ENCODE measurements at places on chromosomes 4 and X.
A peak's percentile ranks its signal among the peaks of the same experiment; 100 is the strongest.

DNA sequence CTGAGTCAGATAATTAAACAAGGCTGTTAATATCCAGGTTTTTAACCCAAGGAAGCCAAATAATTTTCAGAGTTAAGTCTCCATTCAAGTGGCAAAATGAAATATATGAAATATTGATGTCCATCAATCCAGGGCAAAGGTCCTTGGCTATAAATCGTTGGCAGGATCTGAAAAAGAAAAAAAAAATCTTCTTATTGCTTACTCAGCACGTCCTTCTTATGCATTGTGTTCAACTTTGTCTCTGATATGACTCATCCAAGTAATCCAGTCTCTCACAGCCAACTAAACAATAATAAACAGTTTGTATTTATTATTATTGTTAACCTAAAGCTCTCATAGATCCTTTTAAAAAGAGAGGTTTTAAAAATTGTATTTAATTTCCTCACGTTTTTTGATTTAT, 851.2 kb downstream of the ADGRL3 start:
- no peak for DNase-seq

- no peak for DNase-seq
Observed at GRCh38 chr4:147094238-147094637, 148.6 kb upstream of the TTC29 start.

DNA sequence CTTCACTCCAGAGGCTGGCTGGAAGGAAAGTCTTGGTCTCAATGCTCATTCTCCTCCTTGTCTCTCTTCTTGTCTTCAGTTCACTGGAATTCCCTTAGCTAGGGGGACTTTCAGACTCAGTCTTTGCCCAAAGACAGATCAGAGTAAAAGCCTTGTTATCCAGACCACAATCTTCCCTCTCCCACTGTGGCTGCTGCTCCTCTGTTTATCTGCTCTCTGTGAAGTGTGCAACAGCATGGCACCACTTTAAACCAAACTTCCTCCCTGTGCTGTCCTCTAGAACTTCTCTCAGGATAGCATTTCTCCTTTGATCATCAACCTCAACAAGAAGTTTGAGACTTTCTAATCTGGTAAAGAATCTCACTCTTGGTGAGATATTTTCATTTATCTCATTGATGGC, 530.1 kb upstream of the SLIT2 start:
- no peak for DNase-seq

GRCh38 chr4:89307446-89308160, at the start of gene GPRIN3:
Gene GPRIN3 (minus strand): TSS chr4:89307800. CDS start chr4:89250110, 57,690 bp downstream.
- no peak for DNase-seq

GRCh38 chrX:10022580-10023245, 55.6 kb downstream of the CLDN34 start:
- no peak for DNase-seq

DNA sequence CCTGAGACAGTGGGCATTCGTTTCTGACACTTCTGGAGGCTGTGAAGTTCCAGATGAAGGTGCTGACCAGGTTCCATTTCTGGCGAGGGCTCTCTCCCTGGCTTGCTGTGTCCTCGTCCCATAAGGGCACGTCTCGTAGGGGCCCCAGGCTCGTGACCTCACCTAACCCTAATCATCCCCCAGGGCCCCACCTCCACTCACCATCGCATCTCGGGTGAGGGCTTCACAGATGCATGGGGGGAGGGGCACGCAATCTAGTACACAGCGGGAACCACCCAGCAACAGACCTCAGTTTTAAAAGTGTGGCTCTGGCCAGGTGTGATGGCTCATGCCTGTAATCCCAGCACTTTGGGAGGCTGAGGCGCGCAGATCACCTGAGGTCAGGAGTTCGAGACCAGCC, 22.1 kb downstream of the PDE6B start:
- no peak for DNase-seq

DNA sequence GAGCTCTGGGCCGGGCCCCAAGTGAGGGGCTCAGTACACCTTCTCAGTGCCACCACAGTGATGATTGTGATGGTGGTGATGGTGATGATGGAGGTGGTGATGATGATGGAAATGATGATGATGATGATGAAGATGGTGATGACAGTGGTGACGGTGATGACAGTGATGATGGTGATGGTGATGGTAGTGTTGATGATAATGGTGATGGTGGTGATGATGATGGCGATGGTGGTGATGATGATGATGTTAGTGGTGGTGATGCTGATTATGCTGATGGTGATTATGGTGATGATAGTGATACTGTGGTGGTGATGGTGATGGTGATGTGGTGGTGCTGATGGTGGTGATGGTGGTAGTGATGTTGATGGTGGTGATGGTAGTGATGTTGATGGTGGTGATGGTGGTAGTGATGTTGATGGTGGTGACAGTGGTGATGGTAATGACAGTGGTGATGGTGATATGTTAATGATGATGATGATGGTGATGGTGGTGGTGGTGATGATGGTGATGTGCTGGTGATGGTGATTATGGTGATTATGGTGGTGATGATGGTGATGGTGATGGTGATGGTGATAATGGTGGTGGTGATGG, 29.9 kb downstream of the HMX1 start:
- no peak for DNase-seq

- no peak for DNase-seq
Observed at GRCh38 chr4:113497154-113497884, 264.2 kb downstream of the CAMK2D start.

GRCh38 chr4:189278597-189279165, 662.0 kb upstream of the FRG1 start:
- DNase-seq: no peak

DNA sequence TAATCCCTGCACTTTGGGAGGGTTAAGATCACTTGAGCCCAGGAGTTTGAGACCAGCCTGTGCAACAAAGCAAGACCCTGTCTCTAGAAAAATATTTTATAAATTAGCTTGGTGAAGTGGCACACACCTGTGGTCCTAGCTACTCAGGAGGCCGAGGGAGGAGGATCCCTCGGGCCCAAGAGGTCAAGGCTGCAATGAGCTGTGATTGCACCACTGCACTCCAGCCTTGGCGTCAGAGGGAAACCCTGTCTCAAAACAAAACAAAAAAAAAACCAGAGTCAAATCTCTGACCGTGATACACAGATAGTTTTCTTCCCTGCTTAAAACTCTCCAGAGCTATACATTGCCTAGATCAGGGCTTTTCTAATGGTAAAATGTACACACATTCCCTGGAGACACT, 53.5 kb downstream of the CHST7 start:
- DNase-seq: no peak

- DNase-seq: no peak
Observed at GRCh38 chr4:94160774-94161173, 46.9 kb upstream of the SMARCAD1 start.

- DNase-seq: no peak
Observed at GRCh38 chr4:68904786-68905185, 46.8 kb downstream of the UGT2A3 start.

DNA sequence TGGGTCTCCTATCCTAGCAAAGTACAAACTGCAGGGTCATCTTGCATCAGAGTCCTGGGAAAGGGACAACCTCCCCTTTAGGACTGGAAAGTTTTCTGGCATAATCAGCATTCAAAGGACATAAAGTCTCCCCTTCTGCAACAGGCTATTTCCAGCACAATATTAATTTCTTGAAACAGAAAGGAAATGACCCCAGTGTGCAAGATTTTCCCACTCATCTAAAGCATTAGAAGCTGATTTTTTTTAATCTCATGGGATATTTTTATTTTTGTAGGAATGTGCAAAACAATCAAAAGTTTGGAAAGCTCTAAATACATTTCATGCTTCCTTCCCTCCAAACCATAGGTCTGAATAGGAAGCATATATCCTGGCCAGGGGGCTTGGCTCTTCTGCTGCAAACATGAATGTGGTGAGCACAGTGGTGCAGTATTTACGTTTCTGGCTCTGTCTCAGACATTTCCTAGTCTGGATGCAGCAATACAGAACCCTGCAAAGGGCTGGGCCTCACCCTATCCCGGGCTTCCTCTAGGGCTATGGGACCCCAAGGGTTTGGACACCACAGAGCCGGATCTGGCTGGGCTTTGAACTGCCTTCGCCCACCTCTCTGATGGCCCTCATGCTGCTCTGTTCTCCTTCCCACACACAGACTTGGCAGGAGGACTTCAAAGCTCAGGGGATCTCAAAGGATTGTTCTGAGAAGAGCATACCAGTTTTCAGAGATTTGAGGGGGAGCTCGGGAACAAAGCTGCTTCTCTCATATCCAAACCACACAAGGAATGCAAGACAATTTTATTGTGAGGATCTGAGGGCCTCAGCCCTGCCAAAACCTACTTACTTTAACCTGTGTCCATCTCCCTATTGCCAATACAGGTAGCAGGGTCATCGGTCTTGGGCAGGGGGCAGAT, 64.9 kb downstream of the POLR2B start:
- no peak for DNase-seq

- no peak for DNase-seq
Observed at GRCh38 chrX:39688576-39689375, 409.0 kb downstream of the BCOR start.

DNA sequence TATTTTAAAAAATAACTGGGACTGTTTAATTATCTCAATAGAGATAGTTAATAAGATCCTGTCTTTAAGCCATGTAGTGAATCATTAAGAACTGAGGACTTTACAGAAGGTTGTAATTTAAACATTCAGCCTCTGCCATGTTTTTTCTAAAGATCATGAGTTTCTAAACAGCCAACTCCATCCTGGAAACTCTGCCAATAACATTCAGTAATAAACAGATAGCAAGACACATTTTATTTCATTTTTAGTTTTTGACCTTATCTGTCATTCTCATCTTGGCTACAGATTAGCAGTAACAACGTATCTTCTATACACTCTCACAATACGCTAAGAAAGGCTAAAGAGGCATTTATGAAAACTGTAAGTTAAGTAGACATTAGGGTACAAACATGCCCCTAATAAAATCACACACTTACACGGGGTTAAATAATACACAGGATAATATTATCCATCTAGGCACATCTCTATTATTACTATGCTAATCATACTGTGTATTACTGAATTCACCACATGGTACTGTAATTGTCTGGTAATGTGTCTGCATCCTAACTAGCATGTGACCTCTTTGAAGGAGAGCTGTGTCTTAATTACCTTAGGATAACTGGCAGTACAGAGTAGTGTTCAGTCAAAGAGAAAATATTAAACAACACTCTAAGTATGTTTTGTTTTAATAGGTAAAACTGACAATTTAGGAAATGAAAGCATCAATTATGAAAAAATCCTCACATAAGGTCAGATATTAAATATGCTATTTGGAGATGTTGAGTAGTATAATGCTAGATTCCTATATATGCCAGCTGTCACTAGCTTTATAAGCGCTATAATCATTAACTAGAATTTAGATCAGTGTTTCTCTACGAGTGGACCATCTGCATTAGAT, 122.4 kb upstream of the NAP1L5 start:
- no peak for DNase-seq

DNA sequence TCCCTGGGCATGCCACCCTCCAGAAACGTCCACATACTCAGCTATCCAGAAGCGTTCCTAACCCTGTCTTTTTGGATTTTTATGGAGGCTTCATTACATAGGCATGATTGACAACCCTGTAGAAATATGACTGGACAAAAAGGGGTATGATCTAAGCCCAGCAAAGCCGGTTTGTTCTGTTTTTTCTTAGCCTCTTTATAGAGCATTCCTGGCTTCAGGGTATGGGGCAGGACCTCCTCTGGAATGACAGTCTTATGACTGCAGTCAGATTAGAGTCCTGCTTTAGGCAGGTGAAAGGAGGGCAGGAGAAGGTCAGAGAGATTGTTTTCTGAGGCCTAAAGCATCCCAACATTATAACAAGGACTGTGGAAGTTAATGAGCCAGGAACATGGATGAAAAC, 137.4 kb downstream of the DCLK2 start:
- no peak for DNase-seq

DNA sequence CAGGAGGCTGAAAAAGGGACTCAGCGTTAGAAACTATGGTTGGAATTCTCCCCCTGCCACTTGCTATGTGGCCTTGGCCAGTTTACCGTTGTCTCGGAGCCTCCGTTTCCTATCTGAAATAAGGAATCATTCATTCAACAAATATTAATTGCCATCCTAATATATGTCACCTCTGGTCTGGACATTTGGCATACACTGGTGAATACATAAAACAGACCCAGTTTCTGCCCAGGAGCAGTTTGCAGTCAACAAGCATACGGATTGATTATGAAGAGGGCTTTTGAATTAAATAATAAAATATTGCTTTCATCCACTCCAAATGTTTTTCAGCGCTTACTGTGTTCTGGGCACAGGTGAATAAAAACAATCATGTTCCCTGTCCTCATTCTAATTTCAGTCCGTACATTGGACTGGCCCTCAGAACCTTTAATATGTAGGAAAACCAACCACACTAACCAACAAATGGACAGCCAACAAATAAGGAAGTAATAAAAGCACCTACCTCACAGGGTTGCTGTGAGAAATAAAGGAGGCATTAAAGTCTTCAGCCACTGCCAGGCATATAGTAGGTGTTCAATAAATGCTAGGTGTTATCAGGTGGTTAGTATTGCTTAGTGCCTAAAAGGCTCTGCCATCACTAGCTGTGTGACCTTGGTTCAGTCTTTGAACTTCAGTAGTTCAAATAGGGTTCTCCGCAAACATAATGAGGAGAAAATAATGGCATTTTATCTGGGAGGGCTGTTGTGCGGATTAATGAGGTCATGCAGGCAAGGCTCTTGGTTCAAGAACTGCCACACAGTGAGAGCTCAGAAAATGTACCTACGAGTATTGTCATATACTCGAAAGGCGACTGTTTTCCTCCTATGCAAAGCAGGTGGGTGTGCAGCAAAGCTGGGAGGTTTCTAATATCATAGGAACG, 7.3 kb upstream of the GSX2 start:
- no peak for DNase-seq

DNA sequence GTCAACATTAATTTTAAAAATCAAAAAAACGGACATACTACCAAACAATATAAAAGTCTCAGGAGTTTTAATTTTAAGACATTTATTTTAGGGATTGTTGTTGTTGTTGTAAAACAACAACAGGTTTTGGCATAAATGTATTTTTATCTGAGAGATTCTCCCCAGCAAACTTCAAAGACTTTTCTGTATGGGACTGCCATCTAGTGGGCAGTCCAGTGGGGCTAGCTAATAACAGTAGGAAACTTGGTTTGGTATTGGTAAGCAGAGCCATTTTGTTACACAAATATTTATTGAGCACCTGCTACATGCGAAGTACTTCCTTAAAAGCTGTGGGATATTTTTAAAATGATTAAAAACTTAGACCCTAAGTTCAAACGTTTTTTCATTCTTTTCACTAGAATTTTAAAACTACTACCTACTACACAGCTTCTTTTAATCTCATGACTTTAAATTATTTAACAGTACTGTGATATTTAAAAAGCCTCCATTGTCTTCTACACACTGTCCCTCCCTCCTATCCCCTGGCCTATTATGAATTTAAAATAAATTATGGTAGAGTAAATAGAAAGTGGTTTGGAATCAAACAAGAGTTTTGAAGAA, 1028.4 kb upstream of the INTU start:
- peak; percentile 27 for DNase-seq

Data from HTR-8/SVneo (cell line).